ENCODE measurements at places on chromosomes 12 and 14. TPM values are rescaled to one million over a fixed set of nuclear protein-coding genes. Genes with fewer than 3 reads are reported as not detected.

Gene POTEM
- polyA plus RNA-seq: not detected

Gene CATSPERB
- polyA plus RNA-seq: 0.11 TPM

Gene FGF23
- not detected for polyA plus RNA-seq

Gene PLBD2
- polyA plus RNA-seq: 142 TPM

Gene GYS2
- 0.07 TPM for polyA plus RNA-seq

Gene SPX
- 1.2 TPM for polyA plus RNA-seq

Gene OTOGL
- 0.11 TPM for polyA plus RNA-seq

Gene GNG2
- polyA plus RNA-seq: 6.7 TPM

Gene ANKRD33
- polyA plus RNA-seq: not detected

Gene GDF11
- polyA plus RNA-seq: 2.4 TPM

Gene OR4E2
- not detected for polyA plus RNA-seq

Gene NKX2-1
- not detected for polyA plus RNA-seq

Gene KLRD1
- 0.16 TPM for polyA plus RNA-seq

Gene IRAK3
- 6.4 TPM for polyA plus RNA-seq

Gene APOLD1
- 7.6 TPM for polyA plus RNA-seq

Gene PRB2
- not detected for polyA plus RNA-seq

Gene LHX5
- not detected for polyA plus RNA-seq

Gene GARIN6
- not detected for polyA plus RNA-seq

Gene ACSM4
- polyA plus RNA-seq: not detected

Gene CCDC59
- 50.5 TPM for polyA plus RNA-seq

Gene CMAS
- 33.8 TPM for polyA plus RNA-seq

Gene RNF31
- 59.3 TPM for polyA plus RNA-seq

Gene ASB2
- 0.44 TPM for polyA plus RNA-seq

Gene OTUB2
- 2.0 TPM for polyA plus RNA-seq

Gene TAS2R31
- 0.20 TPM for polyA plus RNA-seq

Gene GPR132
- polyA plus RNA-seq: 1.8 TPM

Gene RFX4
- not detected for polyA plus RNA-seq

Gene KCNC2
- not detected for polyA plus RNA-seq
